Tibial nerve (tissue), 4 donors: ENCODE measurements at places on chromosomes 3 and 15. TPM values are rescaled to one million over a fixed set of nuclear protein-coding genes. Genes with fewer than 3 reads are reported as not detected.
A peak's percentile ranks its signal among the peaks of the same experiment; 100 is the strongest.

DNA sequence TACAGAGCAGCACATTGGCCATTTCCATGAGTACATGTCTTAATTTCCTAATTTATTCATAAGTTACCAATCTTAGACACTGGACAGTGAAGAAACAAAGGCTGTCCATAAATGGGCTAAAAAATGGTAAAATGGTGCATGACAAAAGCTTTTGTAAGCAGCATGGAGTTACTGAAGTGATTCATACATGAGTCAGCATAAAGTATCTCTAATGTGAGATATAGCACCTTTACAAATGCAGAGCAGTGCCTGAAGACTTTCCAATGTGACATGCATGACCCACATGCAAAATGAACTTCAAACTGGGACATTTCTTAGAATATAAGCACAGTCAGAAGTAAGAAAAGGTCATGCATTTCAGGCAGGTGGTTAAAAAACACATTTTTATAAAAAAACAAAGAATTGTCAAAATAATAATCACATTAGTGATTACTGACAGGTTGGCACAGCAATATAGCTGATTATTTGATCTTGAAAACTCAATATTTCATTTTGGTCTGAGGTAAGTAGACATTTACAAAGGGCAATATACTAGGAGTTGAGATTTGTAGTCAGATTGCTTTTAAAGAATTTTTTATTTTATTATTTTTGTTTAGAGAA, 299.3 kb downstream of the PLCL2 start:
- H3K36me3 ChIP-seq, result no peaks in the 10 kb centered on the region
- no peaks in the 10 kb centered on the region for H3K27me3 ChIP-seq
- no peak overlapping the region for H3K4me3 ChIP-seq
- H3K4me1 ChIP-seq, result no peaks in the 10 kb centered on the region

Gene SLC9C1
- total RNA-seq, result not detected

GRCh38 chr15:28456476-28457395, 76.0 kb downstream of the GOLGA8G start:
- H3K36me3 ChIP-seq, result no peaks in the 10 kb centered on the region
- H3K4me1 ChIP-seq, result no peaks in the 10 kb centered on the region
- DNase-seq, result no peak
- no peak overlapping the region for H3K4me3 ChIP-seq
- H3K27me3 ChIP-seq, result peaks cover 2% of the 10 kb centered on the region

Gene PSMD2
- 122 TPM for total RNA-seq

Gene IL17RB
- total RNA-seq, result 3.3 TPM

- H3K36me3 ChIP-seq, result no peaks in the 10 kb centered on the region
- no peak overlapping the region for H3K4me3 ChIP-seq
- H3K4me1 ChIP-seq, result peaks cover 13% of the 10 kb centered on the region
- no peak for DNase-seq
- H3K27me3 ChIP-seq, result no peaks in the 10 kb centered on the region
- no peak overlapping the region for H3K27ac ChIP-seq
These were observed 13.0 kb downstream of the MEF2A start for GRCh38 chr15:99578809-99579208.

DNA sequence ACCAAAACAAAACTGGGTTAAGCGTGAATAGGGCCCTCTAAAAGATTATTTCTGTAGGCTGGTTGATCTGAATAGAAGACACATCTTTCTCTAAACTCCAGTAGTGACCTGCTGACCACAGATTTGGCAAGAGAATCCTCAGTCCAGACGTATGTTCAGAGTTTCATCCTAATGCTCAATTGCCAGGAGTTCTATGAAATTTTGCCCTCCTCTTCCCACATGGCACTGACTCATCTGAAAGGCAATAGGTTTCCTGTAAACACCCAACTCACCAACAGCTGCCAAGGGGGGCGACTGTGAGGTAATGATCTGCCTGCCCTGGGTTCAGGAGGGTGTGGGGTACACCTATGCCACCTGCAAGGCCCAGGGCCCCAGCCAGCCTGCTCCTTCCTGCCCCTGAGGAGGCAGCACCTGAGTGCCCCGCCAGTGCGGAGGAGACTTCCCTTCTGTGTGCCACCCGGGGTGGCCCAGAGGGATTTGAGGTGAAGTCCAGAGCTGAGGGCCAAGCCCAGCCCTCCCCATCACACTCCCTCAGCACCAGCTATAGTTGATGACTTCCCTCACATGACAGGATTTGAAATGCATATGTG, 8.4 kb upstream of the PLA2G4D start:
- no peak overlapping the region for H3K27ac ChIP-seq
- no peaks in the 10 kb centered on the region for H3K36me3 ChIP-seq
- no peak for DNase-seq
- H3K4me3 ChIP-seq, result no peak overlapping the region
- peaks cover 6% of the 10 kb centered on the region for H3K4me1 ChIP-seq

DNA sequence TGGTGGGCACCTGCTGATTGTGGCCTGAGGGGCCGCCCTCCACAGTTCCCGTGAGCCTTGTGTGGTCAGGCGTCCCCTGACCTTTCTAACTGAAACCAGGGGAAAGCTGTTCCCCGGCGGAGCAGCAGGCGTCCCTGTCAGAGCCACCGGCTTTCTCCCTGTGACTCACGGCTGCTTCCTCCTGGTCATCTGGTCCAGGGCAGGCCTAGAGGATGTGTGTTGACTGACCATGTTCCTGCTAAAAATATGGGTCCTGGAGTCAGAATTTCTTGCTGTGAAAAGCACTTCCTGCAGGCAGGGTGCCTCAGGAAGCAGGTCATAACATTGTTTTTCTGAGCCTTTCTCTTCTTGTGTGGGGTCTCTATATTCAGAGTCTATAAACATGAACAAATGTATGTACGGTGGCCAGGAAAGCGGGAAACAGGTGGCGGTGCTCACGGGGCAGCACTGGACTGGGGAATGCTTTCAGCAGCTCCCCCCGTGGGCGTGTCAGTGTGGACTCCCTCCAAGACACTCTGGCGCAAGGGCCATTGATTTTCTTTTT, 38.4 kb upstream of the CGNL1 start:
- DNase-seq, result no peak
- no peaks in the 10 kb centered on the region for H3K4me1 ChIP-seq
- no peaks in the 10 kb centered on the region for H3K27me3 ChIP-seq
- peak overlapping the region; percentile 40 for H3K27ac ChIP-seq
- H3K4me3 ChIP-seq, result no peak overlapping the region

Gene CEMIP
- 0.21 TPM for total RNA-seq

Gene GOLGA8S
- 0.63 TPM for total RNA-seq

DNA sequence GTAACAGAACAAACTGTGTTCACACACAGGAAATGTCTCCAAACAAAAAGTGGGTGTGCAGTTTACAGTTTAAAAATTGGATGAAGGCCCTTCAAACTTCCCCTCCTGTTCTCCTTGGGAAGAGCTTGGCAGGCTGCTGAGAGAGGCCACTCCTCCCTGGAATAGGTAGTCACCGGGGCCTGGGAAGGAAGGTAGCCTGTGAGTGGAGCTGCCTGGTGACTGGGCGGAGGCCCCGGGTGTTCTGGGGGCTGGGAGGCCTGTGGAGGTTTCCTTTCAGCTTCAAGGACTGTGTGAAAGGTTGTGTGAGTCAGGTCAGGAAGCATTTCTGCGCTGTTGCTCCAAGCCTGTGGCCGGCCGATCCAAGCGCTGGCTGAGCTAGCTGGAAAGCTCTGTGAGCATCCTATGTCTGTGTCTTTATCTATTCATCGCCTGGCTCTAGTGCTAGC, 14.1 kb downstream of the SLCO3A1 start:
- H3K27me3 ChIP-seq, result no peaks in the 10 kb centered on the region
- no peaks in the 10 kb centered on the region for H3K36me3 ChIP-seq
- no peak for DNase-seq
- no peaks in the 10 kb centered on the region for H3K4me1 ChIP-seq

Gene ABI3BP
- 129 TPM for total RNA-seq

- DNase-seq, result no peak
- no peaks in the 10 kb centered on the region for H3K27me3 ChIP-seq
- H3K36me3 ChIP-seq, result no peaks in the 10 kb centered on the region
- H3K27ac ChIP-seq, result no peak overlapping the region
- no peak overlapping the region for H3K4me3 ChIP-seq
These were observed 143.8 kb downstream of the GMNC start for GRCh38 chr3:190718671-190719070.

DNA sequence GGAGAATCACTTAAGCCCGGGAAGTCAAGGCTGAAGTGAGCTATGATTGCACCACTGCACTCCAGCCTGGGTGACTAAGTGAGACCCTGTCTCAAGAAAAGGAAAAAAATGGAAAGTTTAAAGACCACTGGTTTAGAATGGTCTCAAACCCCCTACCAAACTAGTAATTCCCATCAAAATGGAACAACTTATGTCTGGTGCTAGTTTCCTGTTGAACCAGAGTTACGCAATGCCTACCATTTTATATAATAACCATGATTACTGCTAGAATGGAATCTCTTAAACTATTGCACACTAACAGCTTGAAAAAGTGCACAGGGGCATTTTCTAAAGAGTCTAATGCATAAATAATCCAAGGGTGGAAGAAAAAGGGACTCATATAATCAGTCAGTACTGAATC, 43.6 kb downstream of the DMXL2 start:
- no peak overlapping the region for H3K4me3 ChIP-seq
- H3K27me3 ChIP-seq, result no peaks in the 10 kb centered on the region
- no peak overlapping the region for H3K27ac ChIP-seq
- H3K36me3 ChIP-seq, result no peaks in the 10 kb centered on the region
- no peaks in the 10 kb centered on the region for H3K4me1 ChIP-seq

- H3K4me3 ChIP-seq, result no peak overlapping the region
- no peaks in the 10 kb centered on the region for H3K36me3 ChIP-seq
These were observed 498.6 kb upstream of the ATP11B start for GRCh38 chr3:182294696-182295095.

Gene SNX1
- total RNA-seq, result 102 TPM

DNA sequence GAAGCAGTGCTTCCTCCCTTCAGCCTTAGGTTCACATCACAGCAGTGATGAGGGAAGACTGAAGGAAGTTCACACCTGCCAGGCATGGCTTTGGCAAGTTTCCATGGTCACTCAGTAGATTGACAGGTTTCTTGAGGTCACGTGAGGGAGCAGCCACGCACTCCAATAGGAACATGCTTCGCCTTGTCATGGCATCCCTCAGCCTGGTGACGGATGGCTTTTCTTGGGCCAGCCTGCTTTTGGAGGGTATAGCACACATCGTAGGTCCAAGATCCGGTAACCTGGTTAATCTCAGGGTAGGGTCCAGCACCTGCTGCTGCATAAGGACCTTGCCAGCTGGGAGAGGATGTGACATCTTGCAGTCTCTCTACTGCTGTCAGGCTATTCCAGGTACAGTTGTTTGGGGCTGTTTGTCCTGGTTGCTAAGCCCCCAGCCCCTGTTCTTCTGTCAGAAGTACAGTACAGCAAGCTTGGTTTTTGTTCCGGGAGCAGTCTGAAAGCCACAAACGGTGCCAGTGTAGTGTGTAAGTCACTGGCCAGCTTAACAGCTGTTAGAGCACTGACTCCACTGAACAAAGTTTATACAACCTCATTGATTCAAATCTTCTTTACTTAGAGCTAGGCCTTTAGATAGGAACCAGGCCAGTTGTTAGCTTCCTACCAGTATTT, 42.3 kb downstream of the PSMD6 start:
- H3K27me3 ChIP-seq, result no peaks in the 10 kb centered on the region
- peaks cover 59% of the 10 kb centered on the region for H3K36me3 ChIP-seq
- H3K4me3 ChIP-seq, result no peak overlapping the region

DNA sequence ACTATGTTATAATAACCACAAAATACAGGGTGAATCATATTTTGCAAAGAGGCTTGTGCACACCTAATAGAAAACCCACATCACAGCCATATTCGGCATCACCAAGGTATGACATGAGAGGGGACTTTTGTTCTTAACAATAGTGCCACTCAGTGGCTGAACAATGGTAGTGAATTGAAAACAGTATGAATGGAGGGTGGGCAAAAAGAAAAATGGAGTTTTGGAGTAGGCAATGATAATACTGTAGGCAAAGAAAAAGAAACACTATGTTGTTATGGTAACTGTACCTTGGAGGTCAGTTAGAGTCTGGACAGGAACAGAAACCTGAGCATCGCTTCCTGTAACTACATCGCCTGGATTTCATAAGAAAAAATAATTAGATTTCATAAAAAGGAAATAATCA, 348.6 kb downstream of the PLCL2 start:
- no peak for DNase-seq
- H3K4me1 ChIP-seq, result no peaks in the 10 kb centered on the region
- H3K36me3 ChIP-seq, result peaks cover 12% of the 10 kb centered on the region
- H3K27me3 ChIP-seq, result no peaks in the 10 kb centered on the region
- no peak overlapping the region for H3K4me3 ChIP-seq

DNA sequence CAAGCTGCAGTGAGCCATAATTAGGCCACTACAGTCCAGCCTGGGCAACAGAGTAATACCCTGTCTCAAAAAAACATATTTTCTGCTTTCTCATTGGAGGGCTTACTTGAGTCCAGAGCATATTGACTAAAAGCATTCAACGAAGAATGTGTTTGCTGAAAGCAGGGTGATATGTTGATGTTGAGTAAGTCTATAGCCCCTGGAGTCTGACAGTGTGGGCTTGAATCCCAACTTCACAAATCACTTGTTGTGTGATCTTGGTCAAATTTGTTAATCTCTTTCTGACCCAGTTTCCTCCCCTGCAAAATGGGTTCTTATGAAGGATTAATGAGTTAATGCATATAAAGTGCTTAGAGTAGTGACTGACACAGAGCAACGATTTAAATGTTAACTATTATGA, 403.9 kb downstream of the MECOM start:
- no peak overlapping the region for H3K27ac ChIP-seq
- H3K27me3 ChIP-seq, result no peaks in the 10 kb centered on the region
- peaks cover 11% of the 10 kb centered on the region for H3K4me1 ChIP-seq
- no peak overlapping the region for H3K4me3 ChIP-seq
- DNase-seq, result no peak

Gene TP63
- not detected for total RNA-seq

DNA sequence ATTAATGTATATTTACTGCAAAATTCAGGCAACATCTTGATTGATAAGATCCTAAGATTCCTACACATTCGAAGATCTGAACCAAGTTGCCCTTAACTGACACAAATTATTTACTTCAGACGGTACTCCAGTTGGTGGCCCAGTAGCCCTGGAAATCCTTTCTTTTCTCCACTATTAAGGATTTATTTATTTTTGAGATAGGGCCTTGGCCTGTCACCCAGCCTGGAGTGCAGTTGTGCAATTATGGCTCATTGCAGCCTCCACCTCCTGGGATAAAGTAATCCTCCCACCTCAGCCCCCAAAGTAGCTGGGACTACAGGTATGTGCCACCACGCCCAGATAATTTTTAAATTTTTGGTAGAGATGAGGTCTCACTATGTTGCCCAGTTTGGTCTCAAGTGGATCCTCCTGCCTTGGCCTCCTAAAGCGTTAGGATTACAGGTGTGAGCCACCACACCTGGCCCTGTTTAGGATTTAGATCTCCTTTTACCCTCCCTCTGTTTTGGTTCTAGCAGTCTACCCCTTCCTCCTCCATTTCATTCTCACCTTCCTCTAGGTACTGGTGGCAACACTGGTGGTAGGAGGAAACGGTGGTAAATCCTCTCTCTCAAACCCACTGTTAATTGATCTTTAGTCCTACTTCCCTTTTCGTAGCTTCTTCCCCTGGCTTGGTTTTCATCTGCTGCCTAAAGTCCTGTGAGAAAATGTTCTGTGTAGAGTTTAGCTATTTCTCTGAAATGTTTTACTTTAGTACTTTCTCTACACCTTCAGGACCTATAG, 12.7 kb upstream of the ZNF609 start:
- H3K36me3 ChIP-seq, result no peaks in the 10 kb centered on the region
- DNase-seq, result no peak
- H3K27ac ChIP-seq, result no peak overlapping the region
- no peak overlapping the region for H3K4me3 ChIP-seq
- H3K27me3 ChIP-seq, result no peaks in the 10 kb centered on the region

Gene PDCD6IP
- 266 TPM for total RNA-seq
